ENCODE measurements at places on chromosomes 4 and X.

DNA sequence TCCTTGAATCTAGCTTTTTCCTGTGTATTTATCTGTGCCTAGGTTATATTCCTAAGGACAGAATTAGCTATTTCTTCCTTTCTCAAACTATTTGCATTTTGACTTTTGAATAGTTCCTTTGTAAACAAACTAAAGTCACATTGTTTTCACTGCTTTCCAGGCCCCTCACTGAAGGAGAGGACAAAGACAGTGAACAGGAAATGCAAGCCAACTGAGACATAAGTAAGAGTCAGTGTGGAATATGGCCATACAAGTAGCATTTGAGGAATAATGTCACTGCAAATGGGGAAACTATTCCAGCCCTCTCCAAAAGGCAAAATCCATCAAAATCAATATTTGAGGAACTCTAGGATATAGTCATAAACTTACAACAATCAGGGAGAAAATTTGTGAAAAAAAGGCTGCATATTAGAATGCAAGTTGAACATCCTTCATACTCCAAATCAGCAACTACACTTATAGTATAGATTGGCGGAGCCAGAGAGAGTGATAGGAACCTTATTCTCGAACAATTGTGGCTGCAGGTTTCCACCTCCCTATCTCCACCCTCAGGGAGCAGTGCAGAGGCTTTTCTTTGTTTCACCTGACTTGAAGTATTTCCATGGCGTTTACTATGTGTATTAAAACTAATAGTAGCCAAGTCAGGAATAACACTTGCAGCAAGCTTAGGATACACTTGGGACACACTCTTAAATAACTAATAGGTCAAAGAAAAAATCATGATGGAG is 1110.4 kb upstream of the ADGRL3 start:
- DNase-seq: no peak

DNA sequence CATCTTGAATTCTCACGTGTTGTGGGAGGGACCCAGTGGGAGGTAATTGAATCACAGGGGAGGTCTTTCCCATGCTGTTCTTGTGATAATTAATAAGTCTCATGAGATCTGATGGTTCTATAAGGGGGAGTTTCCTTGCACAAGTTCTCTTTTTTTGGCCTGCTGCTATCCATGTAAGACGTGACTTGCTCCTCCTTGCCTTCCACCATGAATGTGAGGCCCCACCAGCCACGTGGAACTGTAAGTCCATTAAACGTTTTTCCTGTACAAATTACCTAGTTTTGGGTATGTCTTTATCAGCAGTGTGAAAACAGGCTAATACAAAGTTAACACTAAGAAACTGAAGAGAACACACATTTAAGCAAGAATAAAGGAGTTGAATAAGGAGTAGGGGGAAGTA is 16.0 kb downstream of the TBCK start:
- DNase-seq: no peak

GRCh38 chrX:154040863-154041262 is 21.2 kb upstream of the IRAK1 start:
- no peak for DNase-seq

- DNase-seq: peak; percentile 39
Measured at GRCh38 chr4:153204728-153205648, 745 bp downstream of the TRIM2 start.

DNA sequence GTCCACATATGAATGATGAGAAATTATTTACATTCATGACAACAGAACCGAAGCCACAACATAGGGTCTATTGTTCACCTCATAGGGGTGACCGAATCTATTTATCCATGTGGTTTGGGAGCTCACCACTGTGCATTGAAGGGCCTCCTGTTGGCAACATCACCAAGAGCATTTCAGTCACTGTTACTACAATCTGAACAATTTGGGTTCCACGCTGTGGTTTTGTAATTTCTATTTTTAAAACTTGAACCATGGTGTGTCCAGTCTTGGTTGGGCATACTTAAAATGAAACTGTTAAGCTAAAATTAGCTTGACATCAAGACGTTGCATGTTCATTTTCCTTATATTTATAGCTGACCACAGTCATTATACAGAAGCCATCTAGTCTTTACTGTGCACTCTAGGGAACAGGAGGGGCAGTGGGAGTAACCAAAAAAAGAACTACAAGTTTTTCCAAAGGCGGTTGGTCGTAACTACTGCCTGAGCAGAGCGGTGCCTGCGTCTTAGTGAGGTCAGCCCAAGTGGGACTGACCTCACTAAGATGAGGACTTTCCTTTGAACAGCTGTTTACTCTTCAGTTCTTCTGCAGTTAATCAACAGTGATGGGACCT is 192.1 kb downstream of the SPRY1 start:
- DNase-seq: peak; percentile 25

- peak; percentile 25 for DNase-seq
Measured at GRCh38 chr4:118927974-118928373, 39.3 kb downstream of the SYNPO2 start.

DNA sequence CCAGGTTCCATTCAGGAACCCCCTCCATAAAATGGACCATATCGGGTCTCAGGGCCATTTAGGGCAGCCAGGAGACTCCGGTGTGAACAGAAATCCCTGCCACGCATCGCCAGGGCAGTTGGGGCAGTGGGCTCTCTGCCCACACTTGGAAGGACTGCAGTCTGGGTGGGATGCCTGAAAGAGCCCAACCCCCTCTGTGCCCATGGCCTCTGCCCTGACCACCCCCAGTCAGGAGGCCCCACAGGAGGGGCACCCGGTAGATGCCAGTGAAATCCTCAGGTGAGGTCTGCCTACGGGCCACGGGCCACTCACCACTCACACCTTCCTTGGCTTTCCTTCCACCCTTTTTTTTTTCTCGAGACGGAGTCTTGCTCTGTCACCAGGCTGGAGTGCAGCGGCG is 4.8 kb downstream of the PRAF2 start:
- no peak for DNase-seq

GRCh38 chr4:184728858-184729257 is 5.0 kb downstream of the CENPU start:
- DNase-seq: peak; percentile 86

DNA sequence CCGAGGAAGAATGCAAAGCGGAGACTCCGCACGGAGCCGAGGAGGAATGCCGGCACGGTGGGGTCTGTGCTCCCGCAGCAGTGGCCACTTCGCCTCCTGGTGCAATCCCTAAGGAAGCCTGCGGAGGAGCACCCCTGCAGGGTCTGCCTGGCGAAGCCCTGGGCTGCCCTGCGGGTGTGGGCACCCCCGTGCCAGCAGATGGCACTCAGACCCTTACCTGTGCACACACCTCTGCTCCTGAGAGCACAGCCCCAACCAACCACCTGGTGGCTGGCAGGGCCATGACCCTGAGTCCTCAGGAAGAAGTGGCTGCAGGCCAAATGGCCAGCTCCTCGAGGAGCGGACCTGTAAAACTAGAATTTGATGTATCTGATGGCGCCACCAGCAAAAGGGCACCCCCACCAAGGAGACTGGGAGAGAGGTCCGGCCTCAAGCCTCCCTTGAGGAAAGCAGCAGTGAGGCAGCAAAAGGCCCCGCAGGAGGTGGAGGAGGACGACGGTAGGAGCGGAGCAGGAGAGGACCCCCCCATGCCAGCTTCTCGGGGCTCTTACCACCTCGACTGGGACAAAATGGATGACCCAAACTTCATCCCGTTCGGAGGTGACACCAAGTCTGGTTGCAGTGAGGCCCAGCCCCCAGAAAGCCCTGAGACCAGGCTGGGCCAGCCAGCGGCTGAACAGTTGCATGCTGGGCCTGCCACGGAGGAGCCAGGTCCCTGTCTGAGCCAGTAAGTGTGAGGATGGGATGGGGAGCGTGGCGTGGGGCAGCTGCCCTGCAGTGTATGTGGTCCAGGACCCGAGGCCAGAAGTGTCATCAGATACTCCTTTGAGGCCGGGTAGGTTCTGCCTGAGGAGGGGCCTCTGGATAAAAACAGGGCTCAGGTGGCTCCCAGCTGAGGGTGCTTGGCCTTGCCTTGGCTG is 7.0 kb downstream of the TACC3 start:
- DNase-seq: no peak

GRCh38 chr4:19134685-19135084 is 1113.1 kb upstream of the LCORL start:
- no peak for DNase-seq

DNA sequence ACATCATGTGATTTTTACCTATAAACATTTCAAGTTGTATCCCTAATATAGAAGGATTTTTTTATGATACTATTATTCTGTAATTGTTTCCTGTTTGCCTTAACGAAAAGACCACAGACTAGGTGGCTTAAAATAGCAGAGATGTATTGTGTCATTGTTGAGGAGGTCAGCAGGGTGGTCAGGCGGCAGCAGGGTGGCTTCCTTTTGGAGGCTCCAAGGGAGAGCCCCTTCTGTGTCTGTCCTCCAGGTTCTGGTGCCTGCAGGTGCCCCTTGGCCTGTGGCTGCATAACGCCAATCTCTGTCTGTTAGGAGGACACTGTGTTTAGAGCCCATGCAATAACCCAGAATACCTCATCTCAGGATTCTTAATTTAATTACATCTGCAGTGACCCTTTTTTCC is 118.1 kb downstream of the TBL1X start:
- DNase-seq: no peak

DNA sequence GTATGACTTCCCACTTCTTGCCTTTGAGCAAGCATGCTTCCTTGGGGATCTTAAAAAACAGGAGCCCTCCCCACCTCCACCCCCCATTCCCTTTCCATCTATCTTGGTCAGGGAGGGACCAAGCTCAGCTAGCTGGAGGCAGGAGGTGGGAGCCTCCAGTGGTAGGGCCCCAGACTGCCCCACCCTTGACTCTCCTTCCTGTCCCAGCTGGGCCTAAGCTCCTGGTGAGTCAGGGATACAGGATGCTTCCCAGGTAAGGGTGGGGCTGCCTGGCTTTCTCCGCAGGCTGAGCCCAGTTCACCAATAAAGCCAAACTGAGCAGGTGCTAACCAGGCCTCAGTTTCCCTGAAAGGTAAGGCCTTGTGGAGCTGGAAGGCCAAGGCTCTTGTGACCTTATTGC is 15.2 kb downstream of the EFNB1 start:
- DNase-seq: no peak

DNA sequence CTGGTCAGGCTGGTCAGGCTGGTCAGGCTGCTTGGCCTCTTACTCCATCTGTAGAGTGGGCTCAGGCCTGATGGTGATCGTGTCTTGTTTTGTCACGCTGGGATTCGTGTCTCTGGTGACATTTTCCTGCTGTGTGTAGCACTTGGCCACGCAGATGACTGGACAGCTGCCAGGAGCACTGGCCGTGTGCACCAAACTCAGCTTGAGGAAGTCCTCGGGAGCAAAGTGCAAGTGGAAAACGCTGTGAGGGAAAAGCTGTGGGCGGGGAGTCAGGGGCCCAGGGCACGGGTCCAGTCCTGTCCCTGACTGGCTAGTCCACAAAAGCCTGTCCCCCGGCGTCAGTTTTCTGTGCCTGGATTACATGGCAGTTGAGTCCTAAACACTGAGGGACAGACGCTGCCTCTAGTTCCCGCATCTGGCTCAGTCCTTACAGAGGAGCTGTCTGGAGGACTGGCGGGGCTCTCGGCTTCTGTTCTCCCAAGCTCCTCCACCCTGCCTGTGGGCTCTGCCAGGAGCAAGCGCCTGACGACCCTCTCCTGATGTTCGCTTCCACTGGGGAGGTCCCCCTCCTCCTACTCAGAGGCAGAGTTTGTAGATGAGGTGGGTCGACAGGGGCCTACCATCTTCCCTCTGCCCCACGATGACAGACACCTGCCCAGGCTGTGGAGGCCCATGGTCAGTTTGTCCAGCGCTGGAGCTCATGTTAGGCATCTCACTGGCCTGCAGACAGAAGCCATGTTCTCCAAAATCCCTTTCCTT is 35.9 kb upstream of the GRPEL1 start:
- DNase-seq: no peak

DNA sequence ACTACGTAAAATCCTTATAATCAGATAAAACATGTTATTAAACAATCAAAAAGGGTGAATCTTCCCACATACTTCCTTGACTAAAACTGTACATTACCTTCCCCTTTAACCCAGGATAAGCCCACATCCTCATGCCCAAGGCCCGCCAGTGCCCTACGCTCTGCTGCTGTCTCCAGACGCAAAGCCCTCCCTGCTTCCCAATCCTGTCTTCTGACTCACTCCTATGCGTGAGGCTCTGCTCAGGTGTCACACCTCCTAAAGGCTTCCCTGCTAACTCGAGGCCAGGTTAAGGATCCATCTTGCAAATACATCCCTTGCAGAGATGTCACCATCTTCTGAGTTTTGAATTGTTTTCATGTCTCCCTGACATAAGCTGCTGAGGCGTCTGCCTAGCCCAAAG is 61.6 kb downstream of the STX18 start:
- no peak for DNase-seq

DNA sequence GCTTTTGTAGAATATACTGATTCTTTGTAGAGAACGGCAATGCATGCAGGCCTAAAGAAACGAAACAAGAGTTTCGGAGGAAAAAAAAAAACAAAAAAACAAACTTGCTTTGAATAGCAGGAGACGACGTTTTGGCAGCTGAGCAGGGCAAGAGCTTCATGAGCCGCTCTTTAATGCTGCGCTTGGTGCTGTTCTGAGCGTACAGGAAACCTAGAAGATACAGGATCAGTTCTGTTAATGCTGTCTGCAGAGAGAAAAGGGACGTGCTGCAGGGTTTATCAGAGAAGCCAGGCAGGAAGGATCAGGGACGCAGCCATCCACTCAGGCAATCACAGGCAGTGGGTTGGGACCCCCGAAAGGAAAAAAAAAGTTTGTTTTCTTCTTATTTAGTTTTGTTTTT is 182.2 kb downstream of the PACRGL start:
- DNase-seq: no peak

- peak; percentile 44 for DNase-seq
Measured at GRCh38 chr4:139017861-139018260, 2.3 kb downstream of the NOCT start.

DNA sequence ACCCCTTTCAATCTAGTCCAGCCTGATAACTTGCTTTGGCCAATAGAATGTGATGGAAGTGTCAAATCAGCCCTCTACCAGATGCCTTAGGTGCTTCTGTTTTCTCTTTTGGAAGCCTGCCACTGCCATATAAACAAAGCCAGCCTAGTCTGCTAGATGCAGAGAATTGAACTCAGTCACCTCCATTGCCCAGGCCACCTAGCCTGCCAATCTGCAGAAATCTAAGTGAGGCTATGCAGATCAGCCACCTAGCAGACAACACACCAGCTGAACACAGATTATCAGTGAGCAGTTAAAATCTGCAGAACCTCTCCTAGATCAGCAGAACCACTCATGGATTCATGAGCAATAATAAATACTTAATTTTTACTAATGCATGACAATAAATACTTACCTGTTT is 1108.2 kb downstream of the PCDH18 start:
- no peak for DNase-seq

DNA sequence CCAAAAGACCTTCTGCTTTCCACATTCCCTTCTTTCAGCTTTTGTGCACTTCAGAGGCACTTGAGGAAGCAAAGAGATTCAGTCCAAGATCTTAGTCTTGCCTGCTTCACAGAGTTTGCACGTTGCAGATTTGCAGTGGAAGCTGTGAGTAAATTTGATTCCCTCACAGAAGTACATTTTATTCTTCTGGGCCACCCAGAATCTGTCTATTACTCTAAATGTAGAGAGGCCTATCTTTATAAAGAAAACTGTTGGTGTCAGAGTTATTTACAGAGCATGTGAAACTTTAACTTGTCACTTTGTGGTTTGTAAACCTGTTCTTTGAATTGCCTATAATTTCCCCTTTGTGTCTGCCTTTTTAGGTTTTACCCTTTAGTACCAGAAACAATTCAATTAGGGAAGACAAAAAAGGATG is 15.5 kb downstream of the SPRY1 start:
- DNase-seq: no peak
